Fibroblast of skin of scalp (primary cell): ENCODE measurements at places on chromosomes 1 and 21.
A peak's percentile ranks its signal among the peaks of the same experiment; 100 is the strongest.

GRCh38 chr21:34606621-34607020, 8.3 kb downstream of the RCAN1 start:
- DNase-seq = no peak

GRCh38 chr1:232795497-232796053, 9.6 kb upstream of the MAP10 start:
- DNase-seq = no peak

GRCh38 chr1:237786066-237786719, 104.5 kb downstream of the ZP4 start:
- no peak for DNase-seq

GRCh38 chr1:108817016-108817415, 39.9 kb downstream of the AKNAD1 start:
- DNase-seq = no peak

GRCh38 chr21:22965455-22966135, 1967.4 kb downstream of the NCAM2 start:
- peak; percentile 69 for DNase-seq

DNA sequence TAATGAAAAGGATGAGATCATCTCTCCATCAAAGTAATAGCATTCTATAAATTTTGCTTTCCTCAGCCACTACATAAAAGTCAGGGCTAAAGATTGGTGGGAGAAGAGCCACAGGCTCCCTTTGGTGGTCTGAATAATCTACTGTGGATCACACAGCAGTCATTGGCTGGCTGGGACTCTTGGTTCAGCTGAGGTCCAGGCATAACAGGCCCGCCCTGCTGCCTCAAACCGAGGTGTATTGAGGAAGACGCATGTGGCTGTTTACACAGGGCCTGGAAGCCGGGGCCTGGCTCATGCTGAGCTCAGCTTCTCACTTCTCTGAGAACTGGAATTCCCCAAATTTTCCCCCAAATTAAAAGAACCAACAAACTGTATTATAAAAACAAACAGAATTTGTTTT, 139.2 kb downstream of the PTPRC start:
- DNase-seq = no peak

DNA sequence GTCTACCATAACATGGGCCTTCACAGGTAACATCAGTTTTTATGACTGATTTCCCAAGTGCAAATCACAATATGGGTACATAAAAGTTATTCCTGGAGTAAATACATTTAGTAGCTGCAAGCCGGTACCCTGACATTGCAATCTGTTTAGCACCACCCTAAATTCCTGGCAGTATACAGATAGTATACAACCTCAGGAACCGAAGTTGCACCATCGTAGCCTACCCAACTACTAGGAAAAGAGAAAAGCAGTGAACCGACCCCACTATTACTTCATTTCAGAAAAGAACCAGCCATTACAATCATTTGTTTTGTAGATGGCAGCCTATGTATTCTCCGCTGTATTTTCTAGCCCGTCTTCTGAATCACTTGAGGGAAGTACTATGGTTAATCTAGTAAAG, 1.1 kb downstream of the ADIPOR1 start:
- no peak for DNase-seq

DNA sequence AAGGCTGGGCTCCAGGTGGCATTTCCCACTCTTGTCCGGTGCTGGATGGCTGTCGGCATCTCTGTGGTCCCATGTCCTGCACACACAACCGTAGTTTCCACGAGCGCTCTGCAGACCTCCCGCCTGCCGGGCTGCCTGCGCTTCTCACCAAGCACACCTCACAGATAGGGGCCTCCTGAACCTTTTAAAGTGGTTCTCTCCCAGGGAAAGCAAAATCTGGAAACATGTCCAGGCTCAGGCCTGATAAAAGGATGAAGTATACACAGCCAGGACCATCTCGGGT, 46.2 kb downstream of the CAPN9 start:
- DNase-seq = no peak

DNA sequence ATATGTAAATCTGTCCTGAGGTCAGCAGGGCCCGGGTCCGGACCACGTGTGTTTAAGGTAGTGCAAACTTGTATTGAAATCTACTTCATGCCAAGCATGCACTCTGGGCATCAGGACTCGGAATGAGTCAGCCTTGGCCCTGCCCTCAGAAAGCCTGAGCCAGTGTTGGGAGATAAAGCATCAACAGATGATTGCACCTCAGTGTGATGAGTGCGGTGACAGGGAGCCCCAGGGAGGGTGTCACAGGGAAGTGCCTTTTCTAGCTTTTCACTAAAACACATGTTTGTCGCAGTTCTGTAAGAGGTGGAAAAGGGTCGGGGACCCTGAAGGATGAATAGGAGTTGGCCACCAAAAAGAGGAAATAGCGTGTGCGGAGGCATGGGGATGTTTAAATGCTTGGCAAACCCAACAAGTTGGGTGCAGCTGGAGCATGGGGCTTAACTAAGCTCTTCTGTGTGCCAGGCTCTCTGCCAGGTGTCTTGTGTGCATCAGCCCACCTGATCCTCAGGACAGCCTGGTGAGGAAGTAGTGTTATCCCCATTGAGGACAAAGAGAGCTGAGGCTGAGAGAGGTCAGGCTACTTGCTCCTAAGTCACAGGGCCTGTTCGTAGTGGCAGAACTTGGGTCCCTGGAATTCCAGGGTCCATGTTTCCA, 48.2 kb upstream of the EPB41 start:
- no peak for DNase-seq

DNA sequence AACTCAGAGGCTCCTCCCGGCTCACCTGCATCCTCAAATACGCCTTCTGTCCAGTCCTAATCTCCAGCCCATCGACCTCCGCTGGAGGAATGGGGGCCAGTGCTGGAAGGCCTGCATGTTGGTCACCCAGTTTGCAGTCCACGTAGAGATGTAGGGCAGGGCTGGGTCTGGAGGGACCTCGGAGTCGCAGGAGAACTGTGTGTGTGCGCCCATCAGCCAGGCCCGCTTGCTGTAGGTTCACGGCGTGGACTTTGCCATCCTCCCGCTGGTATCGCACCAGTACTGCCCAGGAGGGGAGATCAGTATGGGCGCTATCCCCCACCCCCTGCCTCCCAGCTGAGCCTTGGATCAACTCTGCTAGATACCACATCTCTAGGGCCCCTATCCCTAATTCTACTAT, 2.7 kb downstream of the THBS3 start:
- DNase-seq = no peak

- no peak for DNase-seq
These were observed 38.4 kb downstream of the ROR1 start for GRCh38 chr1:63812071-63812700.

GRCh38 chr1:160664573-160665051, 17.8 kb upstream of the SLAMF1 start:
- DNase-seq = no peak

GRCh38 chr1:54952950-54953718, 27.3 kb upstream of the TMEM61 start:
- DNase-seq = no peak

GRCh38 chr1:119007339-119007669, 19.2 kb upstream of the TBX15 start:
- no peak for DNase-seq

DNA sequence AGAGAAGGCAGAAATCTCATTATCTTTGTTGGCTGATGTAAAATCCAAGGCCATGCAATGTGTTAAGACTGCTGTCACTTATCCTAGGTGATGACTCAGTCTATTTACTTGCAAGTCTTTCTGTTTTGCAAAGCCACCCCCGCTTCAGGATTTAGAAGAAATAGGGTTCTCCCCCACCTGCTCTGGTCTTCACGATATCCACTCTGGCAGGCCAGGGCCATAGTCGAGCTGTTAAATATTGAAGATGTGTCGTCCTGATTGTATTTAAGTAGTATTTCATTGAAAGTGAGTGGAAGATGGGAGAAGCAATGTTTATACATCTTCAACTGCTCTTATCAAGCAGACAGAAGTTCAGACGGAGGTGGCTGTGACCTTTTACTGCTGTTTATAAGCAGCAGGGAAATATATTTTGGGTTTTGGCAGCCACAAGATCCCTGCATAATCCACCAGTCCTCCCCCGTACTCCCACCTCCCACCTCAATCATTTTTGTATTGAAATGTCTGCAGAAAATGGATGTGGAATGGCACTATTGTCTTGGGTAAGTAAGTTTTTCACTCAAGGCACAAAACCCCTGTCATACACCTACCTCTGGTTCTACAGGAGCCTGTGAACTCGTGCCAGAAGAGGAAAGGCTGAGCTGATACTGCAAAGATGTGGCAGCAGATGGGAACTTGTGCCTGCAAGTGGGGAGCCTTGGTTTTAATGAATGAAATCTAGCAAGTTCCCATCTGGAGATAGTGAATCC, 117.4 kb downstream of the MRPS6 start:
- DNase-seq = no peak

DNA sequence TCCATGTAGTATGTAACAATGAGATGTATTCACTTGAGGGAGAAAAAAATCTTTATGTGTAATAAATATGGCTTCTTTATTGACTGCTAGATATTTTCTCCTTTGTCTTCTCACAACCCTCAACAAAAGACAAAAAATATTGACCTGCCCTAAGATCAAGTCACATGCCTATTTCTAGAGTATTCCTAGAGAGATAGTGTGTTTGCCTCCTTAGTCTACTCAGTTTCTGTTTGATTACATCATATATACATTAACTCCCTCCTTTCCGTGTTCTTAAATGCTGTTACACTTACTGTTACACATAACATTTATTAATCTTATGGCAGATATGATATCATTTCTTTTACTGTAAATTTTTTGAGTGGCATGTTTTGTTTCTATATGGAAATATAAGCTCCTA, 281.6 kb upstream of the RGS18 start:
- no peak for DNase-seq

DNA sequence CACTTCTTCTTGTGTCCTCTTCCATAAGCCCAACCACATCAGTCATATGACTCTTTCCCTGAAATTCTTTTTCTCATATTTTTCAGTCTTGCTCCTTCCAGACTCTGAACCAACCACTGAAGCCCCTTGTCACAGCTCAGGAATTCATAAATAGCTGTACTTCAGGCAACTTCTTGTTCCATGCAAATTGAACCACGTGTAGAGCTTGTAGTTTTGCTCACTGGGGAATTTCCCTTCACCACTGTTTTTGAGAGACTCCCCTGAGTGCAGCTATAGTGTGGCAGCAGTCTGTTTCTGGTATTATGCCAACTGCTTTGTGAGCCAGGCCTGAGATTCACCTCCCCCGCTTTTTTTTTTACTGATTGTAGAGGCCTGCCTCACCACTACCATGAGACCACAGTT, 150.3 kb upstream of the SPAG17 start:
- DNase-seq = peak; percentile 98

- peak; percentile 52 for DNase-seq
These were observed 151.7 kb downstream of the ZC3H11B start for GRCh38 chr1:219460896-219461815.

- DNase-seq = no peak
These were observed 159.0 kb upstream of the RUNX1 start for GRCh38 chr21:35208104-35208503.

DNA sequence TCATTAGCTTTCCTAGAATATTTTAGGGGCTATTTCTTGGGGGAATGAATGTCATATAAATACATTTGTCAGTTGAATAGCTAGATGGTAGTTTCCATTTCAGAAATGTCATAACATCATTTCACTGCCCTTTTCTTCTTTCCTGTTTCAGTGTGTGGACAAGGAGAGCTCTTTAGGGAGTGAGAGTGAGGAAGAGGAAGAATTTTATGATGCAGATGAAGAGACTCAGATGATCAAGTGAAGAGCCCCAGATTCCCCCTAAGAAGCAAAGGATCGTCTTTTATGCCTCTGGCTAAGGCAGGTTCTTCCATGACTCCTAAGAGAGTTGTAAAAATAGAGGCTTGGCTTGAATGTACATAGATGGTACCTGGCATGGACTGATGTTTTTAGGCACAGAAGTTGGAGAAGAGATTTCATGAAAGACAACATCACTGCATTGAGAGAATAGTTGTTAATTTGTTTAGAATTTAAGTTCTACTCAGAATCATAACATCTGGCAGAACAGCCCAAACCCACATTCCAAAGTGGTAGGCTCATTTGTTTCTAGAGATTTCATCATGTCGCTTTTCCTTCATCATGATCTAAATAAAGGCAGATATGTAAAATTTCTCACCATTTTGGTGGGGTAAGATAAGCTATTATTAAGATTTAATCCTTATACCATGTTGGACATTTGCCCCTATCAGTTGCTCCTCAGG, 44.2 kb upstream of the MAB21L3 start:
- peak; percentile 95 for DNase-seq

- DNase-seq = no peak
These were observed 40.8 kb downstream of the SSBP3 start for GRCh38 chr1:54365398-54365797.

- no peak for DNase-seq
These were observed 1.9 kb downstream of the MTFR1L start for GRCh38 chr1:25821630-25822091.

- no peak for DNase-seq
These were observed 757.1 kb downstream of the KCNT2 start for GRCh38 chr1:195851016-195851601.

DNA sequence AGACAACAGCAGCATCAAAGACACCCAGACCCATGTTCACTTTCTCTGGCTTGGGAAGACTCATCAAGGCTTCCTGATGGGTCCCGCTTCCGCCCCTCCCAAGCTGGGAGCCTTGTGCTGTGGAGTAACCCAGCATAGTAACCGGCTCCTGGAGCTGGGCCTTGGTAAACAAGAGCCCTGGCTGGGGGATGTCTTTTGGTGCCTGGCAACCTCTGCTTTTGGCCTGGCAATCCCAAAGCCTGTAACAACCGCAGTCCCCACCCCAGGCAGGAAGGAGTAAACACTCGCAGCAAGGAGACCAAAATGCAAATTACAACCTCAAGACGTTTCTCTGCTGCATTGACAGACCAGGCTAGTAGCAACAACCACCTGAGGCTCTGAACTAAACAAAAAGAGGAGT, 16.9 kb upstream of the THRAP3 start:
- peak; percentile 51 for DNase-seq

DNA sequence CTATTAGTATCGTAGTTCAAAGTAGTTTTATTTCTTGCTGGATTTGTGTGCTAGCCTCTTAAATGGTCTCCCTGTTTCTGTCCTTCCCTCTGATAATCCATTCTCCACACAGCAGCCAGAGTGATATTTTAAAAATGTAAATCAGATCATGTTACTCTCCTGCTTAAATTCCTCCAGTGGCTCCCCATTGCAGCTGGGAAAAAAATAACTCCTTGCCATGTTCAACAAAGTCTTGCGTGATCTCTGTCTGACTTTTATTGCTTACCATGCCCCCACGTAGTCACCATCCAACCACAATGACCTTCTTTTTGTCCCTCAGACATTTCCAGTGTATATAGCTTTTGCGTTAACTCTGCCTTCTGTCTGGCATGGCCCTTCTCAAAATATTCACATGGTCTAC, 178.8 kb downstream of the FGGY start:
- DNase-seq = peak; percentile 20

- DNase-seq = no peak
These were observed 6.0 kb downstream of the PLEKHG5 start for GRCh38 chr1:6485168-6486101.

DNA sequence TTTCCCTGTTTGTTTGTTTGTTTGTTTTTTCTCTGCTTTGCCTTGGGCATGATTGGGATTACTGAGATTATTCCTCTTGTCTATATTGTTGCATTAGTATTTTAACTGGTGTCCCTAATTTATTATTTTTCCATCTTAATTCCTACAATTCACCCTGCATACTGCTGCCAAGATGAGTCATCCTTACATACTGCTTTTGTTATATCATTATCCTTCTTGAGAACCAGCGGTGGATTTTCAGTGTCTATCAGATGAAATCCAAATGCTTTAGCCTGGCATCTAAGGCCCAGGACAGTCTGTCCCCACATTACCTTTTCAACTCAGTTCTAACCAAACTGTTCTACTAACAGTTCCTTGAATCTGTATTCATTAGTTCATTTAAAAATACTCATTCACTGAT, 101.7 kb downstream of the OLFML2B start:
- peak; percentile 82 for DNase-seq
